Fibroblast of pulmonary artery (primary cell): ENCODE measurements at places on chromosomes 1 and 21.

DNA sequence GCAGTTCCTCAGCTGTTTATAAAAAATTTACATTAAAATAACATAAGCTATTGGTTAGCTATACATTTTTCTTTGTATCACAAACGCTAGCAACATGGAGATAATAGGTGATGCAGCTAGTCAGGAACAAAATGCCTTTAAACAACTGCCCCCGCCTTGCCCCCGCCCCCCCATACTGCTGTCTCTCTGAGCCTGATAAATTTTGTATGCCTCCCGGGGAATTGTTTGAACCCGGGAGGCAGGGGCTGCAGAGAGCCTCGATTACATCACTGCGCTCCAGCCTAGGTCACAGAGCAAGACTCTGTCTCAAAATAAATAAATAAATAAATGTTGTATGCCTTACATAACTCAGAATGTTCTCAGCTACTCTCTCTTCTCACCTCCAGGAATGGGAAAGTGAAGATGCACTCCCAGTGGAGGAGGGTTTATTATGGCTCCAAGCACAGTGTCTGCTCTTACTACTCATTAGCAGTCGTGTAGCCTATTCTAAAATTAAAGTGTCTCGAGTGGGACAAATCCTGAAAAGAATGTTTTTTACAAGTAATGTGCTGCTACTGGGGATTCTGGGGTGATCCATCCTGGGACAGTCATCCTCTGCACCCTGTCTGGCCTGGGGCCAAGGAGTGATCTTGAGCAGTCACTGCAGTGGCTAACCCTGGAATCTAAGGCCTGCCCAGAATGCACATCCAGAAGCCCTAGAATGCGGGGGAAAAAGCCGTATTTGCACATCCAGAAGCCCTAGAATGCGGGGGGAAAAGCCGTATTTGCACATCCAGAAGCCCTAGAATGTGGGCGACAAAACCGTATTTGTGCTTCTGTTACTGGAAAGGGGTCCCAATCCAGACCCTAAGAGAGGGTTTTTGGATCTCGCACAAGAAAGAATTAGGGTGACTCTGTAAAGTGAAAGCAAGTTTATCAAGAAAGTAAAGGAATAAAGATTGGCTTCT is 39.4 kb upstream of the ZNF496 start:
- DNase-seq: peak; percentile 40

DNA sequence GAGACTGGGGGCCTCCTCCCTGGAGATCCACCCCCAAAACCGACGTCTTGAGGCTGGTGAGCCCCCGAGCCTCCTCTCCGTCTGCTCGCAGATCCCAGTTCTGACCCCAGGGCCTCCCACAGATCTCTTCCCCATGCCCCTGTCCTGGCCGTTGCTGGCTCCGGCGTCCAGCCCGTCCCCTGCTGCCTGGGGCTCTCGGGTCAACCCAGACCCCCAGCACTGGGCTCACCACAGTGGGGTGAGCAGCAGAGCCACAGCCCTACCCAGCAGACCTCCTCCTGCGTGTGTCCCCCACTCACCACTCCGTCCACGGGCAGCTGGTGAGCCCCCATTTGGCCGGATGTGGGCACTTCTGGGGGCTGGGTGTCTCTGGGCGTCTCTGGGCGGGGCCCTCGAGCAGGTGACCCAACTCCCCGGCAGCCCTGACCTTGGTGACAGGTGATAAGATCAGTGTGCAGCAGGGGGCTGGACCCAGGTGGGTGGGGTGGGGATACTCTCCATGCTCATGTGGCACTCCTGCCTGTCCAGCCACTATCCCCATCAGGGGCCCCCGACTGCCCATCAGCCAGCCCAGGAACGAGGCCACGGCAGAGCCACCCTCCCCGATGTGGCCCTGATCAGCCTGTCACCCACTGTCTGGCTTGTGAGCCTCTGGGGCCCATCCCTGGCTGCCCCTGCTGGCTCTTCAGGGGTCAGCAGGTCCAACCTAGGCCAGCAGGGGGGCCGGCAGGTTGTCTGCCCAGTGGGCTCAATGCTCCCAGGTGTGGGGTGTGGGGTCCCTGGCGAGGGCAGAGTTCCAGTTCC is 709 bp downstream of the TNFRSF14 start:
- DNase-seq: no peak

- no peak for DNase-seq
These were observed 50.4 kb downstream of the RERE start for GRCh38 chr1:8767006-8767405.

GRCh38 chr1:42013881-42014470 is 95.3 kb upstream of the HIVEP3 start:
- DNase-seq: peak; percentile 31

GRCh38 chr1:7609311-7609994 is 161.6 kb upstream of the VAMP3 start:
- DNase-seq: no peak

GRCh38 chr21:25963181-25963580 is 207.4 kb downstream of the APP start:
- DNase-seq: peak; percentile 60

DNA sequence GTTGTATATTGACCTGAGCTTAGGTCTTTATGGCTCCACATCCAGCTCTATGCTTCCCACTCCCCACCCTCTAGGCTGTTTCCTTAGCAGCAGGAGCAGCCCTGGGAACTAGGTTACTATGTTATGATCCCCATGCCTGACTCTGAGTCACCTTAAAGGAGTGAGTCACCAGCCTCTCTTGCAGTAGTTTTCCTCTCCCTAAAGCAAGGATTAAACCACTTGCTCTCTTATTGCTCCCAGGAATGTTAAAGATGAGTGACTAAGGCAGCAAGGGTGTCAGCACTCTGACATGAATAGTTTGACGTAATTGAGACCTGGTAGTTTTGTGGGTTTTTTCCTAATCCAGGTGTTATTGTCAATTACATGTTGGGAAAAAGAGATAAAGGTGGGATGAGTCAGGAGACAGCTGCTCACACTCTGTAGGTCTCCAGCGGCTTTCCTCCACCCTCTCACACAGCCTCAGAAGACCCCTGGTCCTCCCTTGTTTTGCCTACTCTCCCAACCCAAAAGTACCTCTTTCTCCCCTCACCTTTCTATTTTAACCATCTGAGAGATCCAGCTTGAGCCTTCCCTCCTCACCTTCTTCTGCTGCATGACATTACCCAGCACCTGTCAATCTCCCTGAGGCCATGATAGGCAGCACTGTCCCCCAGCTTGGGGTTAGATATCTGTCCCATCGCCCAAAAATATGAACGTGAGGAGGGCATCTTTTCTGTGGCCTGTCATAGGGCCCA is 369.1 kb upstream of the VAMP3 start:
- DNase-seq: peak; percentile 89

DNA sequence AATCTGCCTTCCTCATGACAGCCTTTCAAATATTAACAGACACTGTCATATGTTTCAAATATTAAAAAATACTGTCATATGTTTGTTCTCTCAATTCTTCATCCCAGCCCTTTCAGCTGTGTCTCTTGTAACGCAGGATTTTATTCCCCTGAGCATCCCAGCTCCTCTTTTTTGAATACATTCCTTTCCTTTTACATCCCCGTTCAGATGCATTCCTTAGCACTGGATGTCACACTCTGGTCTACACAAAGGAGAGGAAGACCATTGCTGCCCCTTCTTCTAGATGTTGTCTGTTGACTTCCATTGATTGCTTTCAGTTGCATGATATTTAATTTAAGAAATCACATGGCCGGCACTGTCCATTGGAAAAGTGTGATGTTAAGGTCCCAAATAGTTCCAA is 117.4 kb upstream of the PAXBP1 start:
- no peak for DNase-seq

DNA sequence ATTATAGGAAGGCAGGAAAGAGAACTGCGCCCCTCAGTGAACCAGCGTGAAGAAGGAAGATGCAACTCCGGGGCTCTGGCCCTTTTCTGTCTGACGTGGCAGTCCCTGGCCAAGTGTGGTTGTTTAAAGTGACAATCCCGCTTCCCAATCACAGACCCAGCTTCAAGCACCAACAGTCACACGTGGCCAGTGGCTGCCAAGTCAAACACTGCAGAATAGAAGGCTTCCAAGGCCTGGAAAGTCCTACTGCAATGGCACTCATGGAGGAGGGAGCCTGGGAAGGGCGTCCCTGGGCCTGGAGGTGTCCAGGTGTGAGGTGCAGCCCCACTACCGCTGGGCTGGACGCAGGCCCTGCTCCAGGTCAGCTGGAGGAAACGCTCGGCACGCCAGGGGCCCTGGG is 143.8 kb downstream of the CASZ1 start:
- DNase-seq: no peak

- DNase-seq: peak; percentile 88
These were observed 76.5 kb upstream of the BTG3 start for GRCh38 chr21:17688912-17689874.

DNA sequence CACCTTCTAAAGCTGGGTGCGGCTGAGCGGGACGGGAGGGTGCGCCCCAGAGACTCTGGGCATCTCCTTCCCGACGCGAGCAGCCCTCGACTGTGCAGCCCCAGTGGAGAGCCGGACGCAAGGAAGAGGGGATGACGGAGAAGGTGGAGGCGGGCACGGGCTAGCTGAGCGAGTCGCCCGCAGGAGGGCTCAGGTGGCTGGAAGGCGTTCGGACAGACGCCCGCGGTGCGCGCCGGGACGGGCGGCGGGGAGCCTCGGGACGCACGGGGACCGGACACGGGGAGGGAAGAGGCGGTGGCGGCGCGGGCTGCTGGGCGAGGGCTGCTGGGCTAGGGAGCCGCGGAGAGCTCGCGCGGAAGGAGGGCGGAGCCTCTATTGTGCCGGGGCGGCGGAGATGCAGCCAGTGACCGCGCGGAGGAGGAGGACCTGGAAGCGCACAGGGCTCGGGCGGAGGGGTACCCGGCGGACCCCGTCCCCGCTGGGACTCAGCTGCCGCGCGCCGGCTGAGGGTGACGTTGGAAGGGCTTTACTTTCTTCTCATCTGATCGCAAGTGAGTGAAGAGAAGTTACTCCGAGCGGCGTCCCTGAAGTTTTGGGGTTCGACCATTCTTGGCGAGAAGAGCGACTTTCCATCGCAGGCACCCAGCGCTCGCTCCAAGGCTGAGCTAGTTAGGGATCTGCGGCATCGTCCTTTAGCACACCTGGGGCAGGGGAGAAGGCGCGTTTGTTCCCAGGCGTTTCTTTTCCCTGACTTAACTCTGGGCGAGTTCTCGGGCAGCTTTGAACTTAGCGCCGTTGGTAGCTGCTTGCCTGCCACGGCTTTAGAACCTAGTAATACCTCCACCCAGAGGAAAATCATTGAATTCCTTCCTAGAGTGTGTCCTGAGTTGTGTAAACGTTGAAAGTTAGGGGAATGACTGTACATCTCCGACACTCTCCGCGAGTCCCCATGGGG is at the start of gene OLFML2B:
Gene OLFML2B (minus strand): TSS at position 323 of the 955 bp plus-strand sequence. CDS start 439 bp downstream, outside the sequence.
- DNase-seq: peak; percentile 83

DNA sequence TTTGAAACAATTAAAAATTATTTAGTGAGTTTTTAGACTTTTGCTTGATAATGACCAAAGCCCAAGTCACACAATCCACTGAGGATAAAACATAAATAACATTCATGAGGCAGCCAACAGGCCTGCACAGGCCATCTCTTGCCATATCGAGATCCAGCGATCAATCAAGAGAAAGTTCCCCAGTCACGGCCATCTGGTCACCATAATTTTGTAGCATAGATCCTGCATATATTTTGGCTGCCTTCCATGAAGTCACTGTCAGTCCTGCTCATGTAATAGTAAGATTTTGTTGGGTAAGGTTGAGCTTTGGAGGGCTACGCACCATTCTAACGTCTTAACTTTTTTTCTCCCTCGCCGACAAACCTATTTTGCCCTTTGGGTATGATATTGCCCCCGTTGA is 17.5 kb downstream of the KPNA6 start:
- DNase-seq: no peak

GRCh38 chr1:224435318-224435763 is 744 bp upstream of the WDR26 start:
- peak; percentile 64 for DNase-seq

- DNase-seq: no peak
These were observed 1.0 kb upstream of the JAK1 start for GRCh38 chr1:64967381-64967780.

GRCh38 chr1:145916745-145917144 is 1.8 kb downstream of the PEX11B start:
- DNase-seq: no peak

- no peak for DNase-seq
These were observed 433.1 kb downstream of the PCP4 start for GRCh38 chr21:40300300-40300699.

GRCh38 chr1:54488065-54488750 is 59.8 kb upstream of the ACOT11 start:
- peak; percentile 93 for DNase-seq

GRCh38 chr1:203537806-203538464 is 44.0 kb downstream of the OPTC start:
- DNase-seq: peak; percentile 81

DNA sequence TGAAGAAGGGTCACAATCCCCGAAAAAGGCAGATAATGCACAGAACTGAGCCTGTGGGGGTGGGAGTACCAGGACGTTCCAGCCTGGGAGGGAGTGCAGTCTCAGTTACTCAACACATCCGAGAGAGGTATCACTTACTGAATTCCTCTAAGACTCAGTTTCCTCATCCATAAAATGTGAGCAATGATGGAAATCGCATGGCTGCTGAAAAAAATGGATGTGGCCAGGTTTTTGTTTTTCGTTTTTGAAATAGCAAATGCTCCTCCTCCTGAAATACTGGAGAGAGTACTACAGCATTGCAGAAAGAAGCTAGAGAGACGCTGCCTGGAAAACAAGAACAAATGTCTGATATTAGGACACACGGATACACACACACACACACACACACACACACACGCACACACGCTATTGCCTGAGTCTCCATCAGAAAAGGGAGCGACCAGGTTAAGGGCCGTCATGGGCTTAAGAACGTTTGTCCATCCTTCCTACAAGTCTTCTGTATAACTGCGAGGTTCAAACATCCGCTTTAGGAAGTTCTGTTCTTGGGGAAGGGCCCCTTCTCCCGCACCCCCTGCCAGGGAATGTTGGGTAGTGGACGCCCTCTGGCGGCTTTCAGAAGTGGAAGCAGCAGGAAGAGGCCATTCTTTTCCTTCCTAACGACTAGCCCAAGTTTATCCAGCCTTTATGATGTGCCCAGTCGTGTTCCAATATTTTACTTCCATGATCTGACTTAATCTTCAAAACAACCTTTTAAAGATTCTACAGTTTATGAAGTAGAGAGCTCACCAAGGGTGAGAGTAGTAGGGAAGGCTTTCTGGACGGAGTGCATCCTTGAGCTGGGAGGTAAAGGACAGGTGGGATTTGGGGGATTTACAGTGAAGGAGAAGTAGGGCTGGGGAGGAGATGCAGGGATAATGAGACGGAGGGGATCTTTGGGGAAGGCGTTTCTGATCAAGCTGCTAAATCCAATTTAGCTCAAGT is 699 bp upstream of the NES start:
- peak; percentile 88 for DNase-seq

DNA sequence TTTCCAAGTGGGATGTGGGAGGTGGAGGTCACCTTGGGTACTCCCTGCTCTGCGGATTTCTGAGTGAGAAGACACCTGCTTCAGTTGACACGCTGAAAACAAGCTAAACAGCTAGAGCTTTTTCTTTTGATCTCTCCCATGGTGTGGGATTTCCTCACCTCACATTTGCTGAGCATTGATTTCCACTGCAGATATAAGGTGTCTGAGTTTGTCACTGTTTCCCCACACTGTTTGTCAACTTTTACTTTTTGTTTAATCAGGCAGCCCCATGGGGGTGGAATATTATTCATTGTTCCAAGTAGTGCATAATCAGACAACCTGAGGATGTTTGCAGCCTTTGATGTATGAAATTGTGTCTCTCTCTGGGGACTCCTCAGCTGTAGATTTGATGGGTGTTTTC is 49.5 kb downstream of the FASLG start:
- no peak for DNase-seq

- no peak for DNase-seq
These were observed 80.0 kb upstream of the HP1BP3 start for GRCh38 chr1:20867062-20867461.

GRCh38 chr1:39727932-39728317 is 10.8 kb upstream of the PPIE start:
- no peak for DNase-seq

- peak; percentile 98 for DNase-seq
These were observed 46.3 kb upstream of the VANGL1 start for GRCh38 chr1:115595279-115596079.
